ENCODE measurements at places on chromosomes 1 and 21.

DNA sequence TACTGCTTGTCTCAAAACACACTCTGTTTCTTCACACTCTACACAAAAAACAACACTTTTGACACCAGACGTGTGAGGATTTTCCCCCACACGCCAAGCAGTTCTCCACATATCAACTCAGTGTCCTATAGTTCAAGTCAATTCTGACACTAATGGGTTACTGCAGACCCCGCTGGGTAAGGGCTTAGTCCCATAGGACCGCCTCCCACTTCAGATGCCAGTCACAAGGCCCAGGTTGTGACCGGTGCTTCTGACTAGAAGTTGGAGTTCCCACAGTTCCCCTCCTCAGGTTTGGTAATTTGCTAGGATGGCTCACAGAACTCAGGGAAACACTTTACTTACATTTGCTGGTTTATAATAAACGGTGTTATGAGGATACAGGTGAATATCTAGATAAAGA is 19.9 kb downstream of the VPS13D start:
- DNase-seq, result no peak

DNA sequence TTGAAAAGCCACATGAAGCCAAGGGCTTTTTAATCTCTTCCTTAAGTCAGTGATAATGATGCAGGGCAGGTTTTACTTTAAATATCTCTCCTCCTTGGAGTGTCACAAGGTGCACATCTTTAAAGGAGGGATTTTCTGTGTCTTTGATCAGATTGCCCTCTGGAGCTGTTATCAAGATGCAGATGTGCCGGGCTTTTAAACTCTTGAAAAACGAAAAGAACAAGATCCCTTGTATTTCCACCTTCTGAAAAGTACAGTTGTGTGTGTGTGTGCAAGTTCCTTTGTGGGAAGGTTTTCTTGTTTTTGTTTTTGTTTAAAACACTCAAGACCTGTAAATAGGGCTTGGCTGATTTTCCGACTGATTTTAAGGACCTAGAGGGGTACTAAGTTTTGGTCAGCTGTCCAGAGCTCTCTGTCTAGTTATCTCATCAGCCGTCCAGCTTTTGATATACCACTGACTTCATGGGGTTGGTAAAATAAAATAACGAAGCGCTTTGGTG is 1.6 kb downstream of the MARK1 start:
- DNase-seq, result no peak

GRCh38 chr1:193077991-193078390 is 18.6 kb downstream of the RO60 start:
- DNase-seq, result no peak

- no peak for DNase-seq
These were observed 16.2 kb upstream of the DISC1 start for GRCh38 chr1:231610388-231610787.

- no peak for DNase-seq
These were observed 20.9 kb upstream of the LRRC8B start for GRCh38 chr1:89503690-89504089.

GRCh38 chr1:29462096-29462495 is 225.8 kb downstream of the PTPRU start:
- DNase-seq, result no peak

- no peak for DNase-seq
These were observed 81.8 kb downstream of the SMYD3 start for GRCh38 chr1:246425139-246425794.

All from GM03348 (cell line).